Activated CD4-positive, alpha-beta T cell treated with anti-CD3 and anti-CD28 coated beads for 48 hours (primary cell): ENCODE measurements at places on chromosomes 1 and 21.

- DNase-seq, result no peak
Observed at GRCh38 chr1:66464351-66464750, 69.6 kb upstream of the SGIP1 start.

- peak; percentile 41 for DNase-seq
Observed at GRCh38 chr1:7218210-7218832, 433.1 kb downstream of the CAMTA1 start.

DNA sequence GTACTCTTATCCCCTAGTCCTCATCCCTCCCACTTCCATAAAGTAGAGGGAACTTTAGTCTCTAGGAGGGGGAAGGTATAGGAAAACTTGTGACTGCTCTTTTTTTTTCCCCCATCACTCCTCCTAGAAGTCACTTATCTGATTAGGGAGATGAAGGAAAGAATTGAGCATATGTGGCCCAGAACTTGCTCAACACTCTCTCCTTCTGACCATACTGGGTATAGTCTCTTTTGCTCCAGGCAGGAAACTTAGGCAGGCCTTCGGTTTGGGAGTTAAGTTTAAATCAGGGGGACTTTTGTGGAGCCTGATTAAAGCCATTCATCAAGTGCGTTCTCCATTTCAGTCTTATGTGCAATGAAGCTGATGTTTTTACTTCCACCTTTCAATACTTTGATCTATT is 5.8 kb downstream of the UBE2U start:
- no peak for DNase-seq

DNA sequence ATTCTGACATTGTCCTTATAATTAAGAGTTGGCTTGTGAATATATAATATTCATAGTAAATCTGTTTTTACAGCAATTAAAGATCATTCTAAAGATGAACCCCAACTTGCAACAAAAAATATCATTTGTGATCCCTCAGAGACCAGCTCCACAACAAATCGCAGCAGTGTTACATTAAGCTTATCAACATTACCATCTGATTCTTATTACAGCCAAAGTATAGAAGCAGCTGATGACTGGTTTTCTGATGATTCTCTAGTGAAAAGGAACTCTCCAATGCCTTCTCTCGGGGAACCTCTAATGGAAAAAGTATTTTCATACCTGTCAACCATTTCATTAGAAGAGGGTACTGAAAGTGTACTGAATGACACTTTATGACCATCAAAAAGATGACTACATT is 45.4 kb downstream of the C1orf185 start:
- no peak for DNase-seq
